ENCODE measurements at places on chromosomes 1 and 21. TPM values are rescaled to one million over a fixed set of nuclear protein-coding genes. Genes with fewer than 3 reads are reported as not detected.

DNA sequence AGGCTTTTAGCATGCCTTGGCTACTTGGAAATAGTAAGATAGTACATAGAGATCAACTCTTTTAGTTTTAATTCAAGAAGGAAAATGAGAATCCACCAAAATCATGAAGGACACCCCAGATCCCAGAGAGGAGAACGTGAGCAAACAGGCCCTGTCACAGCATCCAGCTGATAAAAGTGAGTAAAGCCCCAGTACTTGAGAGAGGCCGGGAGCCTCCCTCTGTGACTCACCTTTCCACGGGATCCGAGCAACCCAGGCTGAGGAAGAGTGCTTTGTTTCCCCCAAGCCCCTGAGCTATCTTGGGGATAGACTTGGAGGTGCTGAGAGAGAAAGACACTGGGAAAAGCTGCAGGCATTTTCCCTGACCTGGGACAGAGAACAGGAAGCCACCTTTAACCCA is 238.6 kb downstream of the DUSP10 start:
- no peak overlapping the region for H3K27ac ChIP-seq
- no peaks in the 10 kb centered on the region for H3K4me1 ChIP-seq
- no peak for DNase-seq
- no peaks in the 10 kb centered on the region for H3K36me3 ChIP-seq
- H3K4me3 ChIP-seq, result no peak overlapping the region

DNA sequence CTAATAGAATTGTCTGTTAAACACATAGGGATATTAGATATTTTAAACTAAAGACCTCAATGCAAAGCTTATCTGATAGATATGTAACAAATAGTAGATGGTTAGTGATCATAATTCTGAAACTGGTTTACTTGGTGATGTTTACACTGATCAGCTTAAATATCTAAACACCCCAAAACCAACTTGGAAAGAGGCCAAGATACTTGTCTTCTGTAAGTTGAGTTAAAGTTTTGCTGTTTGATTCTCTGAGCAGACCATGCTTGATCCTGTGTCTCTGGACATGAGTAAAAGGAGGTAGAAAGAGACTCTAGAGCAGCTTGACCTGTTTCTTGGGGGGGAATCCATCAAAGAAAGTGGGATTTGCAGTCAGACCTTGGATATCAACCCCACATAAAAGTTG is 107.5 kb downstream of the NEK7 start:
- H3K27me3 ChIP-seq, result no peaks in the 10 kb centered on the region
- peaks cover 21% of the 10 kb centered on the region for H3K4me1 ChIP-seq
- no peak for DNase-seq

DNA sequence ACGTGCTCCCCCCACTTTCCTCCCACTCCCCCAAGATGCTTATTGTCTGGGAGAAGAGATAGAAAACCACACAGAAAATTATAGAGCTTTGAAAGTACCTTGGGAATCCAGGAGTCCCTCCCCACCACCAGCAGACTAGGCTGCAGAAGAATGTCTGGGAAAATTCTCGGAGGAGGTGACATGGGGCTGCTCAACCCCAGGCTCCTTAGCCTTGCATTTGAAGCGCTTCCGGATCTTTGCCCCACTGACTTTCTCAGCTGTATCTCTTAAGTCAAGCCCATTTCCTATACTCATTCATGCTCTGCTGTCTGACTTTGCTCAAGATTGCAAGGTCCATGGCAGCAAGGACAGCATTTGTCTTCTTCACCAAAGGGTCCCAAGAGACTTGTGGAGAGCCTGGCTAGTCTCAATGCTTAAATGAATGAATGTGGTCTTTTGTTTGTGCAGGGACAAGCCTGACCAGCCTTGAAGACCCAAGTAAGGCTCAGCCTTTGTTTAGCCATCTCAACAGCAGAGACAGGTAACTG is 38.0 kb downstream of the DNTTIP2 start:
- no peak overlapping the region for H3K27ac ChIP-seq
- DNase-seq, result no peak
- H3K4me3 ChIP-seq, result no peak overlapping the region
- no peaks in the 10 kb centered on the region for H3K27me3 ChIP-seq

- no peak overlapping the region for H3K27ac ChIP-seq
- no peak for DNase-seq
Measured at GRCh38 chr1:153310526-153310925, 2.2 kb downstream of the PGLYRP3 start.

Gene TFF2
- not detected for total RNA-seq

Gene HPCA
- total RNA-seq, result not detected

Data from osteocyte (in vitro differentiated cells).